ENCODE measurements at places on chromosomes 16 and 17.

DNA sequence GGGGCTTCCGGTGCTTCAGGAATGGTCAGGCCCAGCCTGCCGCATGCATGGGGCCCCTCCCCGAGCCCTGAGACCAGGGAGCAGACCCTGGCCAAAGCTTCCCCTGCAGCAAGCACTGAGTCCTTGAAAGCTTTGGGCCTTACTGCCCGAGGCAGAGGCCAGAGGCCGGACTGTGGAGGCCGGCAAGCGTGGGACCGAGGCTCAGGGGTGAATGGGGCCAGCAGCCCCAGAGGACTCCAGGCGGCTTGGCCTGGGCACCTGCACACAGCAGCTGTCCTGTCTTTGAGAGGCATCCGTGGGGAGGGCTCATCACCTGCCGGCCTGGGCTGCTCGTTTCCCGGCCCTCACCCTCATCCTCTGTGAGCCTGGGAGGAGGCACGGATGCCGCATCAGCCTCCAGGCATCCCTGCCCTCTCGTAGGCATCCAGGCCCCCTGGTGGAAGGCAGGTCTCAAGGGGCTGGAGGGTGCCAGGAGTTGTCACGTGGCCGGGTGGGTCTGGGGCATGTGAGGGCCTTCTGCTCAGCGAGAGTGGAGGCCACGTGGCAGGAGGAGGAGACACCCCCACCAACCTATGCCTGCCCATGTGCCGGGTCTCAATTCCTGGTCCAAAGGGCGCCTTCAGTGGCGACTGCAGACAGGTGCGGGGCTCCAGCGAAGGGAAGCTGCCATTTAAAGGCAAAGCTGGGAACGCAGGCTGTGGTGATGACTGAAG, 31.4 kb downstream of the CACNA1H start:
- peak; percentile 83 for DNase-seq

- DNase-seq = no peak
These were observed 13.6 kb upstream of the BCAS3 start for GRCh38 chr17:60664022-60664421.

- no peak for DNase-seq
These were observed 12.2 kb upstream of the BEAN1 start for GRCh38 chr16:66414891-66415290.

DNA sequence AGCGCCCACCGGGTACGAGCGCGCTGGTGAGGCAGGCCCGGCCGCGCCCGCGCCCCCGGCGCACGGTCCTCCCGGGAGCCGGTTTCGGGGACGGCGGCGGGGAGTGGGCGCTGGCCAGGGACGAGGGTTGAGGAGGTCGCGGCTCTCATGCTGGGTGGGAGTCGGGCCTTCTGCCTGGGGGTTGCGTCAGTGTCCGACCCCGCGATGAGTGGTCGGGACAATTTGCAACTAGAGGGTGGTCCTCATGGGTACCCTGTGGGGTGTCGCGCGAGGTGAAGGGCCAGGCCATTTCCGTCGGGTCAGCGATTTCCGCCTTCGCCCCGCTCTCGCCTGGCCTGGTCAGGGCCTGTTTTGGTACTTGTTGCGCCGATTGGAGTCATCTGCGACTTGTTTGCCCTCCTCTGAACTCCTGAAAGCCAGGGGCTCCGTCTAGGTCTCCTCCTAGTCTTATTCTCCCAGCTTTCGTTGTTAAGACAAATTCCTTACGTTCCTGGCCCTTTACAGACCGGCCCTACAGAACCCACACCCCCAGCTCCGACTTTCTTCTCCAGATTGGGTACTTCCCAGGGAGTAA, 14.9 kb downstream of the NAA60 start:
- DNase-seq = no peak

DNA sequence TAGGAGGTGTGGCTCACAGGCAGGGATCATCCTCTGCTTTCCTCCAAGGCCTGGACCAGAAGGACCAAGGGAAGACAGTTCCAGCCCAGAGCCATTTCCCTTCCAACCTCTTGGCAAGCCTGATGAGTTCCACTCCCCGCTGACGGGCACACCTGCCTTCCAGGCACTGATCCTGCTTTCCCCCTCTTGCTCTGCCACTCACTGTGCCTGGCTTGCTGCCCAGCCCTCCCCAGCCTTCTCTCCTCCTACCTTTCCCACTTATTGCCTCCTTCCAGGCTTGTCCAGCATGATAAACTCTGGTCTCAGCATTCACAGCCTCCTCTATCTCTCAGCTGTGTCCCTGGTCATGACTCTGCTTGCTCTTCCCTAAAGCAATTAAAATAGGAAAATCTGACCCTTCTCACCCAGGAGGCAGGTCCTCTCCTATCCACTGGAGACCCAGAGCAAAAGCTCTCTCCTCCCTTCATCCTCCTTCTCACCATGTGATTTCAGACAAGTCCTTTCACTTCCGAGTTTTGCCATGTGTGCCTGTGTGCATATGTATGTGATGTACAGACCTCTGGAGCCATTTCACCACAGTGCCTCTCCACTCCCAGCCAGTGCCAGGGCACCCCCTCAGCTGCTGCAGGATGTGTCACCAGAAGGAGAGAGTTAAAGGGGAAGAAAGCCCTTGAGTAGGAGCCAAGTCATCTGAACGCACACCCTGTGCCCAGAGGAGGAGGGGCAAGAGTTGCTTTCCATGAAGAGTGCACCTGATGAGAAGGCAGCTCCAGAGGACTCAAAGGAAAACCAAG, 13.4 kb upstream of the TMEM170A start:
- no peak for DNase-seq

- DNase-seq = peak; percentile 89
These were observed 21.7 kb downstream of the SPHK1 start for GRCh38 chr17:76405967-76406647.
